SJSA1 (cell line): ENCODE measurements at places on chromosomes 7 and 10. TPM values are rescaled to one million over a fixed set of nuclear protein-coding genes. Genes with fewer than 3 reads are reported as not detected.
A peak's percentile ranks its signal among the peaks of the same experiment; 100 is the strongest.

Gene AMPH
- total RNA-seq: not detected in 2 replicates

GRCh38 chr10:31768467-31768866 lies 160.2 kb downstream of the ARHGAP12 start:
- no peak for DNase-seq

- no peak for DNase-seq
Measured at GRCh38 chr7:140593672-140593982, 47.0 kb downstream of the DENND2A start.

DNA sequence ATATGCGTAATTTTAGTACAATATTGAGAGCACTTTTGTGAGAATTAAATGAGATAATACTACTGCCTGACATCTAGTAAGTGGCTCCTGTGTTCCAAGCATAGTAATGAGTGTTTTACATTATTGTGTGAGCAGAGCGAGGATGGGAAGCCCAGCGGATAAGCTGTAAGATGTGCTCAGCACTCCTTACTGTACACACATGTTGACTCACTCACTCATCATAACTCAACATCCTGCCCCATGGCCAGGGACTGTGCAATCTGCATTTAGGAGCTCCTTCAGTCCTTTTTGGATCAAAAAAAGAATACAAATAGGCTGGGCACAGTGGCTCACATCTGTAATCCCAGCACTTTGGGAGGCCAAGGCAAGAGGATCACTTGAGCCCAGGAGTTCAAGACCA lies 72.9 kb upstream of the NEBL start:
- DNase-seq: no peak

GRCh38 chr7:27112955-27113949 lies 10.8 kb upstream of the HOXA2 start:
- peak; percentile 71 for DNase-seq

DNA sequence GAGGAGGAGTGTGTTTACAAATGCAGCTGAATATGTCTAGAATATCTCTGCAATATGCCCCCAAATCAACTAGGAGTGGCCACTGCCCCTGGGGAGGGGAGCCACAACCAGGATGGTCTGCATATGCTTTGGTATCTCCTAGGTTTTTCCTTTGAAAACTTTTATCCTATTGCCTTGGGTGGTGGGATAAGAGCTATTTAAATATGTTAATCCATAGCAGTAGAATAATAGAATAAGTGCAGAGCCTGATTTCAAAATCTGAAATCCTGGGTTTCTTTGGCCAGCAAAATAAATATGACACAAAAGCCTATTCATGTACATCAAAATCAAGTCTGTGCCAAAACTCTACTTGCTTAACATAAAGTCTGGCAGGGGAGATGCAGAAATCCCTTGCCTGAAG lies 79.6 kb upstream of the FGFR2 start:
- no peak for DNase-seq

- no peak for DNase-seq
Measured at GRCh38 chr7:7764520-7765396, 46.4 kb upstream of the RPA3 start.

DNA sequence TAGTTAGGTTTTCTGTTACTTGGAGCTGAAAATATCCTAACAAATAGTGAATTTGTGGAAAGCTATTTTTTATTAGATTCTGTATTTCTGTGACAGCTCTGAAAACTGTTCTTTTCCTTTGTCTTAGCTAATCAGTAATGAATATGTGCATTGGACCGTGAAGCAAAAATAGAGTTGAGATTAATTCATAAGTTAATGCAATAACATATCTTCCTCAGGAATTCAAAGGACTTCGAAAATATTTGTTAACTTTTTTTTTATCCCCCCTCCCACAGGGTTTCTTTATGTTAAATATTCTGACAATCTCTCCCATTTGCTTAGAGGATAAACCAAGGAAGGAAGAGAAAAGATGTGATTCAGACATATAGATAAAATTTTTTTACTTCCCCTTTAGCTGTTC lies 101.4 kb downstream of the PODXL start:
- DNase-seq: no peak

- DNase-seq: no peak
Measured at GRCh38 chr7:83210479-83210878, 47.8 kb upstream of the PCLO start.

- no peak for DNase-seq
Measured at GRCh38 chr7:151808400-151809145, 68.3 kb downstream of the PRKAG2 start.
